K562 (cell line): ENCODE measurements at places on chromosomes 4 and X.

- peak; percentile 65 for DNase-seq
Observed at GRCh38 chr4:41281038-41281634, 24.4 kb downstream of the UCHL1 start.

GRCh38 chr4:1082215-1083182 lies 30.9 kb downstream of the RNF212 start:
- DNase-seq: no peak

DNA sequence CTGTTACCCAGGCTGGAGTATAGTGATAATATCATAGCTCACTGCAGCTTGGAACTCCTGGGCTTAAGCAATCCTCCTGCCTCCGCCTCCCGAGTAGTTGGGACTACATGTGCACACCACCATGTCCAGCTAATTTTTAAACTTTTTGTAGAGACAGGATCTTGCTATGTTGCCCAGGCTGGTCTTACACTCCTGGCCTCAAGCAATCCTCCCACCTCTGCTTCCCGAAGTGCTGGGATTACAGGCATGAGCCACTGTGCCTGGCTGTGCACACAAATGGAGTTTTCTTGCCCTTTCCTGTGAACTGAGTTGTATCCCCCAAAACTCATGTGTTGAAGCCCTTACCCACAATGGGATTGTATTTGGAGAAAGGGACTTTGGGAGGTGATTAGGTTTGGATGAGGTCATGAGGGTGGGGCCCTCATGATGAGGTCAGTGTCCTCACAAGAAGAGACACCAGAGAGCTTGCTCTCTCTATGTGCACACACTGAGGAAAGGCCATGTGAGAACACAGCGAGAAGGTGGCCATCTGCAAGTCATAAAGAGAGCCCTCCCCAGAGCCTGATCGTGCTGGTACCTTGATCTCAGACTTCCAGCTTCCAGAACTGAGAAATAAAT lies 40.1 kb downstream of the DDX3X start:
- no peak for DNase-seq

DNA sequence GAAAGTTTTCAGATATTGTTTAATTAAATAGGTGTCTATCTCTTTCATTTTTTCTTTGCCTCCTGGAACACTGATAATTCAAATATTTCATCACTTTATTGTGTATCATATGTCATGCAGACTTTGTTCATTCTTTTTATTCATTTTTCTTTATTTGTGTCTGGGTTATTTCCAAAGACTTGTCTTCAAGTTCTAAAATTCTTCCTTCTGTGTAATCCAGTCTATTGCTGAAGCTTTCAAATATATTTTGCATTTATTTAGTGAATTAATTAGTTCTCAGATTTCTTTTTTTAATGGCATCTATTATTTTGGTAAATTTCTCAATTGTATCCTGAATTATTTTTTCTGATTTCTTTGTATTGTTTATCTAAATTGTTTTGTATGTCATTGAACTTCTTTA lies 70.1 kb downstream of the ZNF330 start:
- DNase-seq: no peak

DNA sequence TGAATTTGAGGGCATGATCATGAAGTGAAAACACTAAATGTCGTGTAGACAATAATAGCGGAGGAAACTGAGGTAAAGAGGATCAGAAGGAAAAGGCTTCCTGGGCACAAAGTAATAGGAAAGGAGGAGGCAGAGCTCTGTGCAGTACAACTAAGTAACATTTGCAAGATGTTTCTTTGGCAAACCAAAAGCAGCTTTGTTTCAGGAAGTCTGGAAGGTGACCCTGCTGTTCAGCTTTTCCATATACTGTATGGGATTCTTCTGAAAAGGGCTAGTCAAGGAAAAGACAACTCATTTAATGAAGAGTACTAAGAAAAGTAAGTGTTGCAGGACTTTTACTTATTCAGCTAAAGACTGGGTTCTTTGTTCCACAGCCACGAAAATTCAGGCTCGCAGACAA lies 463.1 kb downstream of the PCDH7 start:
- no peak for DNase-seq

GRCh38 chr4:60911127-60911526 lies 289.0 kb upstream of the ADGRL3 start:
- DNase-seq: no peak

DNA sequence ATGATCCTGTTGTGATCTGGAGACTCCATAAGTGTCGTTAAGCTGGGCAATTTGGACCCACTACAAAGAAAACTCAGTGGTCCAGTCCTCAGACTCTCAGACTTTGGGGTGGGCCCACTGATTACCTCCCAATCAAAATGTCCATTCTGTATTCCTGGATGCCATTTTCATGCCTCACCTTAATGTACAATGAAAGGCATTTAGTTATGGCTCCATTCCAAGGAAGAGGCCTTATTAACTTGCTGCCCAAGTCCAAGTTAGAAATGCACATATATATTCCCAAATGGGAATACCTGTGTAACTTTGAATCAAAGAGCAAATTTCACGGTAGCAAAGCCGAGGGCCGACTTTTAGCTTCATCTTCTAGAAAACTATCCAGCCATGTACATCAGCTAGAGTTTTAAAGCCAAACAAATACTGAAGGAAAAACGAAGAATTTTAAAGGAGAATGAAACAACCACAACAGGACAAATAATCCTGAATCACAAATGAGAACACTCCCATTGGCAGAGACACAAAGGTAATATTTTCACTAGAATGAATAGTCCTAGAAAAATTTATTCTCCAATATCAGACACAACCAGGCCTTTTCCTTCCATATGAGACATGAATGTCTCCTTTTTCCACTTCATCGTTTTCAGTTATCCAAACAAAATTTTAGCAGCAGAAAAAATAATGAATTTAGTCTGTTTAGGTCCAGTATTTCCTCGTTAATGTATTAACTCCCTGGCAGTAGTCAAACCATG lies 63.7 kb upstream of the HHIP start:
- no peak for DNase-seq

GRCh38 chr4:56434599-56435139 lies 746 bp downstream of the PPAT start:
- DNase-seq: peak; percentile 64

- DNase-seq: peak; percentile 71
Observed at GRCh38 chr4:158327525-158327924, 117.2 kb downstream of the TMEM144 start.

DNA sequence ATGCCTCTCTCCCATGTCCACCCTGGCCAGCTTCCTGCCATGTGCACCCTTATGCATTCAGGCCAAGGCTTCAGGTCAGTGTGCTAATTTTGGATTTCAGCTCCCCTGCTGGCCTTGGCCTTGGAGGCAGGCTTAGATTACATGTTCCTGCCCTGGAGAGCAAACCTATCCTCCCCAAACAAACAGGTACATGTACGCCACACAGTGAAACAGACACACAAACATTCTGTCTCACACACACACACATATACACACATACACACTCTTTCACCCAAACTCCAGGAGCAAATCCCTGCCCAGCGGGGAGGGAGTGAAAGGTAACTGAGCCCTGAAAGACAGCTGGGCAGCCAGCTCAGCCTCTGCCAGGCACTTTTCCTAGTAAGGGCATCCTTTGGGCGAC lies 62.7 kb upstream of the ARHGAP36 start:
- no peak for DNase-seq

DNA sequence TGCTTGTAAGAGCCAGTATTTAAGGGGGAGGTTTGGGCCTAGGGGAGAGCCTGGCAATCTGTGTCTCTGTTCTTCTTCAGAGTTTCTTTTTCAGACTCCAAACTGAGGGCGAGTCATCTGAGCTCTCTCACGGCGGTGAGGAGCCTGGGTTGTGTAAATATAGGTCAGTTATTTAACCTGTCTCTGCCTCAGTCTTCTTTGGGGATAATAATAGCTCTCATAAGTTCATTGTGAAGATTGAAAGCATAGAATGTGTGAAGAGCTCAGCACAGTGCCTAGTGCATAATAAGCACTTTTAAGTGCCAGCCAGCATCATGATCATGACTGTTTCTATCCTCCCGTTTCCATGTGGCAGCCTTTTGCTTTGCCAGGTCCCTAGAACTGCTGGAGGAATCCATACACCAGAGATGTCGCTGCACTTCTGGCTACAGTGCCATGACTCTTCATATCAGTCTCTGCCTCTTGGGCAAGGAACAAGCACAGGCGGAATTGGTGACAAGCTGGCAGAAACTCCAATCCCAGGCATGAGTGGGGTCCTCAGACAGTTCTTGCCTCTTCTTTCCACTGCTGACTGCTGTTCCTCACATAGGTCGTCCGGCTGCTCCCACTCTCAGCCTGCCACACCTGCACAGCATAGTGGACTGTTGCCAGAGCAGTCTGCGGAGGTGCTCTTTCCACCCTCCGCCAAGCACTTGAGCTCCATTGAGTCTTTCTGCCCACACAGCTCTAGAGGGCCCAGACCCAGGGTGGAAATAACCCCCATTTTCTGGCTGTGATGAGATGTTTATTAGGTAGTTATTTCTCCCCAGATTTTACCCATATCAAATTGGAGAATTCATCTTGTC lies 103.7 kb upstream of the MAML3 start:
- DNase-seq: no peak

DNA sequence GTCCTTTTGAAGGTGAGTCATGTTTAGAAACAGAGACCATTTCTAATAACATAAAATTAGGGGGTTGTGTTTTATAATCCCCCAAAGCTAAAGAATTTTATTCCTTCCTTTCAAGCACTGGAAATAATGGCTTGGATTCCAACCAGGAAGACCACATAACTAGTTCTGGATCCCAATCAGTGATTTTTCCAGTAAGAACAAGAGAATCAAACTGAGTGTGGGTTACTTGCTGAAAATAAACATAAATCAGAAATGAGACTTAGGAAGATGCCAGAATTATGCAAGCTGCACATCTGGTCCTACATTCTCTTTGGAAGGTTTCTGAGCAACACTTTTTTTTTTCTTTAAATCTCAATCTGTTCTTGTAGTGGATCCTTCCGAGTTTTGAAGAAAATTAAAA lies 76.3 kb downstream of the SOWAHB start:
- DNase-seq: no peak

DNA sequence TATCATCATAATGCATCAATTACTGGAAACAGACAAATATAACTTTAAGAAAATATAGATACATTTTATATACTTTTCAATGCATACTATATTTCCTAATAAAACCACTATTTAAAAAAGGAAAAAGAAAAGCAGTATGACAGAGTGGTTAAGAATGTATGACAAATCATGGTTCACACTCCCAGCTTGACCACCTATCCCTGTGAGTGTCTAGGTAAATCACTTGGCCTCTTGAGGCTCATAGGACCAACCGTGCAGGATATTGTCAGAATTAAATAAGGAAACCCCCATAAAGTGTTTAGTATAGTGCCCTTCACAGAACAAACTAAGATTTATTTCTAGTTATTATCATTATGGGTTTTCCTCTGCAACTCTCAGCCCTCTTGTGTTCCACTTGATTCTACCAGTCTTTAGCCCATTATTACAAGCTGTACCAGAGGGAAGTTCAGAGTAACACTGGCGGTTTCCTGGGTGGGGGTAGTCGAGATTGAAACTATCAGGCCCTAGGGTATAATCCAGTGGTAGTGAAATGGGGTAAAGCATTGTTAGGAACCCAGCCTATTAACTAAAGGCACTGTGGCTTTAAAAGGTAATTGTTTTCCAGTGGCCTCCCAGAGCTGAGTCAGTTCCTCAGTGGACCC lies 55.5 kb upstream of the PAK3 start:
- DNase-seq: no peak

GRCh38 chr4:93791570-93792195 lies 36.9 kb upstream of the ATOH1 start:
- peak; percentile 70 for DNase-seq

DNA sequence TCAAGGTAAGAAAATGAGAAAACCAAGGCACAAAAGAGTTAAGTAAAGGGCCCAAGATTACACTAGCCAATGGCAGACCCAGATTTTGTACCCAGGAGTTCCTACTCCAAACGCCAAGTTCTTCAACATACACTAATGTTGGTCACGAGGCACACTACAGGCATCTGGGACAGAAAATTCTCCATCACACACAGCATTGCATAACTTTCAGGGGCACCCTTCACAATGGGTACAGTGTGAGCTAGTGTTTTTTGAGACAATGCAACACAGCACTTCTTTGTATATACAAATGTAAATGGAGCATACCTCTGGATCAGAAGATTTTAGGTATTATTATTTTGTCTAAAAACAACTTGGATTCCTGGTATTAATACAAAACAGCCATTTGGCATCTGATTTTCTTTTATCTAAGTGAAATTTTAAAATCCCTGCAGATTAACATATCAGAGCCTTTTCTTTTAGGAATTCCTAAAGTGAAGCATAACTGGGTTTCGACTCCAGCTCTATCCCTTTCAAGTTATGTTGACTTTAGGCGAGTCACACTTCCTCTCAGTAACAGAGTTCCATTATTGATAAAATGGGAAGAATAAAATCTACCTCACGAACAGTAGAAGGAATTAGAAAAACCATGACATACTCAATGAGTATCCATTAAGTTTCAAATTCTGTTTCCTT lies 41.1 kb downstream of the ADGRA3 start:
- DNase-seq: no peak

DNA sequence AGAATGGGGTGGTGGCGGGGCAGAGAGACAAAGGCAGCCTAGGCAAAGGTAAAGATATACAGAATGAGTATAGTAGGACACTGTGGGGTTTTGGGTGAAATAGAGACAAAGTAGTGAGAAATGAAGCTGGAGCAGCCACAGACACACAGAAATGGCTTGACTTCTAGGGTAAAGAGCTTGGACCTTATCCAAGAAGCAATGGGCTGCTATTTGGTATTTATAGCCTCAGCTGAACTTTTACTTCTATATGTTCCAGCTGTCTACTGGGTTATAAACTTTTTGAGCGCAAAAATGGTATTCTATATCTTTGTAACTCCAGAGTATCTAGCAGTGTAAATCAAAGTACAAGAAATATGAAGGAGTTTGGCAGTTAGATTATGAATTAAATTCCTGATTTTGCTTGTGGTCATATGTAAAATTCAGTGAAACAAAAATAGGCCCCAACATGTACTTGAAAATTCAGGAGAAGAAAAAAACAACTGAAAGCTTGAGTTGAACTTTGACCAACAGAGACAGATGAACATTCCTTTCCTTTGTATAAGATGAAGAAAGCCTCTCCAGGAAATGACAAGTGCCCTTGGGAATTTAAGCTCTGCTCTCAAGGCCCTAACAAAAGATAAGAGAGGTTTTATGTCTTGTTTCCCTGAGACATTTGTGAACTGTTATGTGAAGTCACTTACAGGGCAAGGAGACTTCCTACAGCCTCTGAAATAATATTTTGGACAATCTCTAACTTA lies 354.1 kb downstream of the CHIC1 start:
- no peak for DNase-seq

- DNase-seq: no peak
Observed at GRCh38 chrX:131783555-131784308, 239.4 kb upstream of the STK26 start.

GRCh38 chrX:46713672-46714490 lies 45.0 kb downstream of the SLC9A7 start:
- DNase-seq: no peak

GRCh38 chrX:139008185-139008584 lies 296.7 kb upstream of the FGF13 start:
- DNase-seq: no peak

- no peak for DNase-seq
Observed at GRCh38 chr4:22514481-22514880, 1.4 kb downstream of the ADGRA3 start.
